ENCODE measurements at places on chromosomes 7 and 10.

- DNase-seq = no peak
These were observed 57.1 kb upstream of the IGFBP3 start for GRCh38 chr7:45978010-45978681.

DNA sequence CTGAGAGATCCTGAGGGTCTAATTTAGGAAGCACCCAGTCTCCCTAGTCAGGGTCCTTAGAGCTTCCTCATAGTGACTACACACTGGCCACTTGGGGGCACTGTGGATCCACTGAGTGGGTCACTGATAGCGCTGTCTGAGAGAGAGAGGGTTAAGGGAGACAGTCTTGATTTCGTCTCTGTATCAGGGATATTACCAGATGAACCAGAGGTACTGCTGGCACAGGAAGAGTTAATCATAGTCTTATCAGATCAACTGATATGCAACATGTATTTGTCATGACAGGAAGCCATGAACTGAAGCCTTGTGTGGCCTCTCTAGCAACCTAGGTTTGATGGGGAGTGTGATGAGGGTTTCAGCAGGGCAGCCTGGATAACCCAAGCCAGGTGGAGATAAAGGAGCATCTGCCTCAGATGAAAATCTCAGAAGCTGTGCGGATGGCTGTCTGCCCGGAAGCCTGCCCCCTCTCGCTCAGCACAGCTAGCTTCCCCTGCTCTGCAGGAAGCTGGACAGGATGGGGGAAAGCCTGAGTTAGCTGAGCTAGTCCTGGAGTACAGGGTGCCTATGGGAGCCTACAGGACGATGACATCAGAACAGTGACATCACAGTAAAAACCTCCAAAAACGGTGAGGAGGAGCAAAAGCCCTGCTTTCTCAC, 214.0 kb upstream of the PRSS1 start:
- peak; percentile 12 for DNase-seq

DNA sequence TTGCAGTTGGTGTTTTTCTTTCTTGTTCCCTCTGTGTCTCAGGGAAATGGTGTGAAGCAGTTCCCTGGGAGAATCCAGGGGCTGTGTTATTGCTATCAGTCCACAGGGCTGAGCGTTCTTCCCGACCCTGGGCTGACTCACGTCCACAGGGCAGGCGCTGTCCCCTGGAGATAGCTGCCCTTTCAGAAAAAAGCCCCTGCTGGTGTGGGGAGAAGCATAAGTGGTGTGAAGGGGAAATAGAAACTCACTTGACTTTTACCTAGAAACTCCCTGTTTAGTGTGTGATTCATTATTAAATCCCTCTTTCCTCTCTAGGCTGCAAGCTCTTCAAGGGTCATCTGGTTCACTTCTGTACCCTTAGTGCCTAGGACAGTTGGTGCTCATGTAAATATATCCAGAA, 63.3 kb upstream of the SMNDC1 start:
- no peak for DNase-seq

GRCh38 chr10:12799714-12800113, 201.8 kb downstream of the CCDC3 start:
- DNase-seq = no peak

GRCh38 chr7:32680259-32681173, 185.2 kb downstream of the AVL9 start:
- no peak for DNase-seq

DNA sequence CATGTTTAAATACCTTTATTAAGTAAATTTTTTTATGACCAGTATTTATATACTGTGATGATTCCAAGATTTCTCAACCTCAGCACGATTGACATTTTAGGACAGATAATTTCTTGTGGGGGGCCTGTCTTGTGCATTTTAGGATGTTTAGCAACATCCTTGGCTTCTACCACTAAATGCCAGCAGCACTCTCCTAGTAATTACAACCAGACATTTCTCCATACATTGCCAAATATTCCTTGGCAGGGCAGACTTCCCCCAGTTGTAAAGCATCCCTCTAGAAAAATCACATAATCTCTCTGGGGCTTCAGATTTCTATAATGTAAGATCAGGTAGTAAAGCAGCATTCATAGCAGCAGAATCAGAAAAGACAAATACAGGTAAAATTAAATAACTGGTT, 7.8 kb upstream of the LIPM start:
- no peak for DNase-seq

GRCh38 chr10:11080564-11080984, 62.9 kb downstream of the CELF2 start:
- no peak for DNase-seq

DNA sequence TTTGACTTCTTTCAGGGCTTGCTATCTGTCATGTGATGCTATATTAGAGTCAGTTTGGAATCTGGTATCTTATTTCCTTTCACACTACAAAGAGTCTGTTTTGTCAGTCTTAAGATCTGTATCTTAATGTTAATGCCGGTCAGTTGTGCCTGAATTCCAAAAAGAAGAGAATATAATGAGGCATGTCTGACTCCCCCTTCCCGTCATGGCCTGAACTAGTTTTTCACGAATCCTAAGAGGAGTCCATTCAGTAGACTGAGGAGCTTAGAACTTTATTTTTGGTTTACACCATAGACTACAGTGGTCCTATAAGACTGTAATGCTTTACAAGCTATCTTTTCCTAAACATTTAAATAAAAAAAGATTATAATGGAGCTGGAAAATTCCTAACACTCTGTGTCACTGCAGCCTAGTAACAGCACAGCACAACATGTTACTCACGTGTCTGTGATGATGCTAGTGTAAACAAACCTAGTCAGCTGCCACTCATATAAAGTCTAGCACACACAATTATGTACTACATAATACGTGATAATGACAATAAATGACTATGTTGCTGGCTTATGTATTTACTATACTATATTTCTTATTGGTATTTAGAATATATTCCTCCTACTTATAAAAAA, 50.6 kb downstream of the VPS41 start:
- no peak for DNase-seq

GRCh38 chr10:58758321-58758720, 245.6 kb downstream of the BICC1 start:
- DNase-seq = no peak

- DNase-seq = no peak
These were observed 26.7 kb downstream of the WAC start for GRCh38 chr10:28559618-28560017.

GRCh38 chr7:116390363-116390762, 109.2 kb upstream of the CAV2 start:
- no peak for DNase-seq

DNA sequence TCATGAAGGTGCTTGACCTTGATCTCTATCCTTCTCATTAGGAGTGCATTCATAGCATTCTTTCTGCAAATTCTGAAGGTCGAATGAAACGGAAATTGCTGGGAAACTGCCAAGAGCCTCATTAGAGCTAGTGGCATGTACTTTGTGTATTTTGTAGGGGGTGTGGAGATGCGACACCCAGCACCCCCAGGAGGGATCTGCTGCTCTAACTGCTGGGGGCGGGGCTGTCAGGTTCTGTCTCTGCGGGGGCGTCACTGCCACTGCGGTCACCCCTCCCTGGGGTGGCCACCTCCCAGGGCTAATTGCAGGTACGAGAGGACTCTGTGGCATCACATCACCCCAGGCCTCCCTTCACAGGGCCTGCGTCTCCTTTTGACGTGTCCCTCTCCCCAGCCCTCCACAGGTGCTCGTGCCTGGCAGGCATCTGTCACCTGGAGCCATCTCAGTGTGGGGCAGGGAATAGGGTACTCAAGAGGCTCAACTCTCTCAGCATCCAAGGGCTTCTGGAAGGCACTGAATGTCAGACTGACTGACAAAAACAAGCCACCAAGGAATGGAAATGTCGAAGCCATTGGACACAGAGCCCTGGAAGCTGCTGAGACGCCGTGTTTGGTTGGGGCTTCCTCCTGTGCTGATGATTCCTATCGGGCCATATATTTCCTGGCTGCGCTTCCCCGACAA, 151.1 kb downstream of the ACTR3B start:
- no peak for DNase-seq

DNA sequence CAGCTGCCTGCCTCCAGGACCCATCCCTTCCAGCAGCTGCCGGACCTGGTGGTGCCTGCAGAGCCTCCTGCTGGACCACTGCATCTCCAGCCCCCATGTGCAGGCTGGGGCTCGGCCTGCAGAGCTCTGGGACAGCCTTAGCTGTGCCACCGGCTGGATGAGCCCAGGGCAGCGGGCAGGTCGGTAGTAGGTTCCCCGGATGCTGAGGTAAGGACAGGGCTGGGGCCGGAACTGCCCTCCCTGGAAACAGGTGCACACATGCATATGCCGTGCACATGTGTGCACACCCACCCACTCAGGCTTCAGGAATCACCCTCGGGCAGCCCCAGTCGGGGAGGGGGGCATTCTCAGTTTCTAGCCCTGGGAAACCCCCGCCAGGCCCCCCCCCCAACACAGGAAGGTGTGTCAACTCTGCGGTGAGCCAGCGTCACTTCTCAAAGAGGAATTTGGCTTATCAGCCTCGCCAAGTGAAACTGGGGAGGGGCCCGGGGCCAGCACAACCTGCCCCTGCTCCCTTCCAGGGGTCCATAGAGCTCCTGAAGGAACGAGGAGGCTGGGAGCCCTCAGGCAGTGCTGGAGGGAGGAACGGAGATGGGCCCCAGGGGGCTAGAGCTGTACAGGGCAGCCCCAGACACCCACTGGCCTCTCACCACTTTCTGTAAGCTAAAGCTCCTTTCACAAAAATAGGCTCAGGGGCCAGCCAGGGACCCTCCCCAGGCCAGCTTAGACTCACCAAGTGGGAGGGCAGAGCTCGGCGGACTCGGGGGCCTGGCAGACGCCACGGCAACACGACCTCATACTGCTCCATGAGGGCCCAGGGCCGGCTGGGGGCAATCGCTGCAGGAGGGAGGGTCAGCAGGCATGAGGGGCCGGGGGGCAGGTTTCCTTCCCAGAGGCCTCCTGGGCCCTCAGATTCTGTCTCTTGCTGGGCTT, 1.7 kb downstream of the ADAM8 start:
- peak; percentile 70 for DNase-seq

DNA sequence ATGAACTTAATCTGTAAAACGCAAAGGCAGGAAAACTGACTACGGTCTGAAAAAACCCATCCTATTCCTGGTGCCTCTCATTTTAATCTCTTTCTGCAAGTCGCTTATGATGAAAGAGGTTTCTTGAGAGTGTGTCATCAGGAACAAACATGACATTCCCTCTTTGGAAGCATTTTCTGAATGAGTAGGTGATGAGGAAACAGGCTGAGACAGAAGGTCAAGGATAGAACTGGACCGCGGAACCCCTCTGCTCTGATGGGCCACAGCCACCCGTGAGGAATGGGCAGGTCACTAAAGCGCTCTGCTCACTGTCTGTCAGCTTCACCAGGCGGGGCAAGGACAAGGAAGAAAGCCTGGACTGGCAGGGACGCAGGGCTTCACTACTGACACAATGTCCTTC, 28.6 kb downstream of the BEND7 start:
- no peak for DNase-seq

DNA sequence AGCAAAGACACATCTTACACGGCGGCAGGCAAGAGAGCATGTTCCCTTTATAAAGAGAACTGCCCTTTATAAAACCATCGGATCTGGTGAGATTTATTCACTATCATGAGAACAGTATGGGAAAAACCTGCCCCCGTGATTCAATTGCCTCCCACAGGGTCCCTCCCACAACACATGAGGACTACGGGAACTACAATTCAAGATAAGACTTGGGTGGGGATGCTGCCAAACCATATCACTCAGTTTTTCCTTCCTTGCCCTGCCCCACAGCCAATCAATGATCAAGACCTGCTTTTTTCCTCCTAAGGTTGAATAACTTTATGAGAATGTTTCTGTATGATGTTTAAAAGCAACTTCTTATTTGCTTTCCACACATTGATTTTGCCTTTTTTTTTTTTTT, 3.1 kb upstream of the PTPRE start:
- no peak for DNase-seq

GRCh38 chr7:121182902-121183301, 145.9 kb upstream of the WNT16 start:
- DNase-seq = no peak

DNA sequence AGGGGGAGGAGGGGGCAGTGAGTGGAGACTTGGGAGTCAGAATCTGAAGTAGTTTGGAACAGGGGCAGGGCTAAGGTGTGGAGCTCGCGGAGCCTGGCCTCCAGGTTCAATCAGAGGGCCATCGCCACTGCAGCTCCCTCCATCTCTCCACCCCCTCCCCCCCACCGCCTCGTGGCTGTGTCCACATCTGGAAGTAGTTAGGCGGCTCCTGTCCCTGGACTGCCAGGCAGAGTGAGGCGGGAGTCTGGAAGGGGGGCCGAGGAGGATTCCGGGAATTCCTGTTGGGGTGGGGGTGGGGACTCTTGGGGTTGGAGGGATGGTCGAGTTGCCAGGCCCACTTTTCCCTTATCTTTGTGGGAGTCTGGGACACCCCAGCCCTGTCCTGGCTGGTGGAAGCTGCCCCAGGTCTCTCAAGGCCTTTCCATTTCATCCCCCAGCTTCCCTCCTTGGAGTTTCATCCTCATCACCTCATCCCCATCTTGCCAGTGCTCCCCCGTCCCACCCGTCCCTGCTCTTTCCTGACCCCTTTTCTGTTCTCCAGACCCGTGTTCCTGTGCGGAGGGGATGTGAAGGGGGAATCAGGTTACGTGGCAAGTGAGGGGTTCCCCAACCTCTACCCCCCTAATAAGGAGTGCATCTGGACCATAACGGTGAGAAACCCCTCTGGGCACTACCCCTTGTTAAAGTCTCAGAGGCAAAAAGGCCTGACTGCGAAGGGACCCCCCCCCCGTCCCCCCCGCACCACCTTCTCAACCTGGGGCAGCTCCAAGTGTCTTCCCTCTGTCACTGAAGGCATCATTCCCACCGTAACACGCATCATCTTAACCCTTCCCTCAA, 944 bp downstream of the PCOLCE start:
- no peak for DNase-seq

DNA sequence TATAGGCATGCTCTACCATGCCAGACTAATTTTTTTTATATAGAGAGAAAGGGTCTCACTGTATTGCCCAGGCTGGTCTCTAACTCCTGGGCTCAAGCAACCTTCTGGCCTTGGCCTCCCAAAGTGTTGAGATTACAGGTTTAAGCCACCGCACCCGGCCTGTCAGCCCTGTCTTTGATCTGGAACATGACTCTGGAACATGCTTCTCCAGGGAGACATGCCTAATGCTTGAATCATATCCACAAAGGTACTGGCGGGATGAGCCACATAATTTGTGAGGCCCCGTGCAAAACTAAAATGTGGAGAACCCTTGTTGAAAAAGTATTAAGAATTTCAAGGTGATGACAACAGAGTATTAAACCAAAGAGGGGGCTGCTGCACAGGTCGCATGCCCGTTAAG, 282.8 kb downstream of the ARHGAP12 start:
- no peak for DNase-seq

- no peak for DNase-seq
These were observed 3.3 kb upstream of the PCBD1 start for GRCh38 chr10:70891627-70892026.

DNA sequence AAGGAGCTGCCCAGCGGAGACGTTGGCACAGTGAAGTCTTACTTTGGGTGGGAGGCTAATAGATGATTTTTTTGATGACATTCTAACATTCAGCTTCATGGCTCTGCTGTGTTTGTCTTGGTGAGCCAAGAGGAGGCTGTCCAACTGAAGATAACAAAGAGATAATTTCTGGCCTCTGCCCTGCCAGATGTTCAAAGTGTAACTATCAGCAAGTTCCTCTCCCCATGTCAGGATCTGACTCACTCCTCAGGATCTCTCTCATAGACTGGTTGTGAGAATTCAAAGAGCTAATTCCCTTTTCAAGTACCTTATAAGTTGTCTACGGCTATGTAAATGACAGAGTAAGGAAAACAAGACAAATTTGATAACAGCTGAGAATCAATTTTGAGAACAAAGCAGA, 1340.9 kb downstream of the XPNPEP1 start:
- DNase-seq = no peak

GRCh38 chr10:73519336-73519735, 23.5 kb upstream of the PPP3CB start:
- DNase-seq = no peak

- DNase-seq = no peak
These were observed 205.0 kb downstream of the BBS9 start for GRCh38 chr7:33334349-33334748.
